ENCODE measurements at places on chromosomes 1 and 21.

GRCh38 chr1:2535455-2535854 lies 5.4 kb upstream of the HES5 start:
- no peak for DNase-seq

DNA sequence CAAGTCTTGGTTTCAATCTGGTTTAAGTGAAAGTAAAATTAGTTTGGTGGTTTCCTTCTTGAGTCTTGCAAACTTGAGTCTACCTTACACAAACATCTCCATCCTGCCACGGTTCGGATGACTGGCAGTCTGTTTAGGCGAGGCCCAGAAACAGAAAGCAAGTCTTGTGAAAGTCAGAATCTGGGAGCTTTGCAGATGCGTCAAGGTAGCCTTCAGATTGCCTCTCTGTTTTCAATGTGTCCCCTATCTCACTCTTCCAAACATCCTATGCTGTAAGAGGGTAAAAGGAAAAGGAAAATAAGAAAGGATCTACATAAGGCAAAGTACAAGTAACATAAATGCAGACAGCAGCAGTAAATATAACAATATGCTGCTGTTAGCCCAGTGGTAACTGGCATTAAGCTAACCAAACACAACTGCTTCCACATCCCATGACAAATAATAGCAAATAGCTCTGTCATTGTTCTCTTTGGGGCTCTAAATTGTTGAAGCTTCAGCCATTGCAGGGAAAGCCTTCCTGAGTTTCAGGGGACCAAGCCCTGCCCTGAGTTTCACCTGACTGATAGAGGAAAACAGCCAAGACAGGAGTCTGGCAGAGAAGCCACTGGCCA lies 26.2 kb upstream of the C1orf105 start:
- DNase-seq, result peak; percentile 41

DNA sequence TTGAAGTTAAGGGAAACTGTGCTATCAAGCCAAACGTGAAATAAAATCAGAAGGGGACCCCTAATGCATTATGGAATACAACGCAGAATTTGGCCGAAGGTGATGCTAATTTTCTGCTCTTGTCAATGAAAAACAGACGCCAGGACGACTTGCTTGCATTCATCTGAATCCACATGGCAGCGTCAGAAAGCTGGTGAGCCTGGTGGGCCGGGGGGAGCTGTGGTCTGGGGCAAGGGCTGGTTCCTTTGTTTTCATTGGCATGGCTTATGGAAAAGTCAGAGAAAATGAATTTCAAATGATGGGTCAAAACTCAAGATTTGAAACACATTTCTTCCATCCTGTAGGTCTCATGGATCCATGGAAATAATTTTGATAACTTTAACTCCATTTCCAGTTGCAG lies 86.4 kb upstream of the RUNX1 start:
- no peak for DNase-seq

- DNase-seq, result no peak
These were observed 30.5 kb downstream of the SIPA1L2 start for GRCh38 chr1:232599178-232600041.

GRCh38 chr1:87077959-87078639 lies 163.7 kb downstream of the HS2ST1 start:
- no peak for DNase-seq

GRCh38 chr1:112402682-112403643 lies 6.9 kb downstream of the CTTNBP2NL start:
- no peak for DNase-seq

DNA sequence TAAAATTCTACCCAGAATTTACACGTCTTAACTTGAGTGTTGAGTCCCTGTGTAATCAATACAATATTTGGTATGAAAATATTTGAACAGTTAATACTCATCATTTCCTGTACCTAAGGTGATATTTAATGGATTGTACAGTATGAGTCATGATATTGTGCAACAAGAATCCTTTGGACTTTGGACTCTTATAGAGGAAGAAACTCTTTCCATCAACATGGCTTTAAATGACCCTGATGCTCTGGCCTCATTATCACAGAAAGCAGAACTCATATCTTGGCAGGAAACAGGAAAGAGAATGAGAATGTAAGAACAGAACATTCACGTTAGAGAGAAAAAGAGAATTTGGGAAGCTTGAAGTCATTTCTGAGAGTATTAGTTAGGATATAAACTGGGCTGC lies 168.8 kb upstream of the B3GALT2 start:
- DNase-seq, result no peak

DNA sequence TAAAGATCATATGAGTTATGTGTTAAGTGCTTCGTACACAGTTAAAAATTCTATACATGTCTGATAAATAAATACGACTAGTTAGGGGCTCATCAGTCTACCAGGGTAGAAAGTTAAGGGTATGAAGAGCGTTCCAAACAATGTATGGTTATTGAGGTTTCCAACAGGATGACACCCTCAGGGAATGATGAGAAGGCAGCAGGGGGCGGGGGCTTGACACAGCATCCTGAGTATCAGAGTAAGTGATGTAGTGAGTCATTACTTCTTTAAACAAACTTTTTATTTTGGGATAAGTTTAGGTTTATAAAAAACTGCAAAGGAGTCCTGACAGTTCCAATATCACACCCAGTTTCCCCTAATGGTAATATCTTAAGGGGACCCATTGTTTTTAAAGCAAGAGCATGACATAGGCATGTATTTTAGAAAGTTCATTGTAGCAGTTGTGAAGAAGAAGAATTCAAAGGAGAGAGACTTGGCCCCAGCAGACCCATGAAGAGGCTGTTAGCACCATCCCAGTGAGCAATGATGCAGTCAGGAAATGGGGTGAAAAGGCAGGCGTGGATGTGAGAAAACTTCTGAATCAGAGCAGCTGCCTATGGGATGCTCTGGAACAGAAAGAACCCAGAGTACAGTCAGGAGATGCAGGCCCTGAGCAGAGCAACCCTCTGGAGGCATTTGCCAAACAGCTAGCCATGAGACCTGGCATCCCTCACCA lies 15.0 kb upstream of the PSMB2 start:
- no peak for DNase-seq

DNA sequence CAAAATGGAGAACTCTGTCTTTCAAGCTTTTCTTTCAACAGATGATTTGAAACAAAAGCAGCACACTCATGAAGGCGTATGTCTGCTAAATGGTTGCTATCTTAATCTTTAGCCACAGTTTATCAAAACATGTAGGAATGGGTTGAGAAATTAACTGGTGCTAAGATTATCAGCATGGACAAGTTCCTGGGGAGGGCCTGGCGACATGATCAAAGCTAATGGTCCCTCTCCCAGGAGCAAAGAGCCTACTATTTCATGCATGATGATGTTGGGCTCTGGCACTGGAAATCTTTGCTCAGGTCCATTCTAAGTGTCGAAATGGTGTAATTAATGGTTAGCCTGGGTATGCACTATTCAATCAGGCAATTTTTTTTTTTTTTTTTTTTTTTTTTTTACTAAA lies 91.7 kb downstream of the SLC45A1 start:
- DNase-seq, result no peak

- no peak for DNase-seq
These were observed 145.4 kb upstream of the HP1BP3 start for GRCh38 chr1:20932437-20932977.

- DNase-seq, result no peak
These were observed 79.3 kb upstream of the DIRAS3 start for GRCh38 chr1:68129536-68130250.

- no peak for DNase-seq
These were observed 52.3 kb upstream of the MRPS6 start for GRCh38 chr21:34020983-34021553.

- no peak for DNase-seq
These were observed 40.0 kb upstream of the RGS7 start for GRCh38 chr1:241396747-241397681.

GRCh38 chr21:41537356-41537755 lies 29.4 kb upstream of the TMPRSS2 start:
- no peak for DNase-seq

- no peak for DNase-seq
These were observed 16.6 kb upstream of the LGALS8 start for GRCh38 chr1:236507022-236507700.
